ENCODE measurements at places on chromosomes 7 and 10.

DNA sequence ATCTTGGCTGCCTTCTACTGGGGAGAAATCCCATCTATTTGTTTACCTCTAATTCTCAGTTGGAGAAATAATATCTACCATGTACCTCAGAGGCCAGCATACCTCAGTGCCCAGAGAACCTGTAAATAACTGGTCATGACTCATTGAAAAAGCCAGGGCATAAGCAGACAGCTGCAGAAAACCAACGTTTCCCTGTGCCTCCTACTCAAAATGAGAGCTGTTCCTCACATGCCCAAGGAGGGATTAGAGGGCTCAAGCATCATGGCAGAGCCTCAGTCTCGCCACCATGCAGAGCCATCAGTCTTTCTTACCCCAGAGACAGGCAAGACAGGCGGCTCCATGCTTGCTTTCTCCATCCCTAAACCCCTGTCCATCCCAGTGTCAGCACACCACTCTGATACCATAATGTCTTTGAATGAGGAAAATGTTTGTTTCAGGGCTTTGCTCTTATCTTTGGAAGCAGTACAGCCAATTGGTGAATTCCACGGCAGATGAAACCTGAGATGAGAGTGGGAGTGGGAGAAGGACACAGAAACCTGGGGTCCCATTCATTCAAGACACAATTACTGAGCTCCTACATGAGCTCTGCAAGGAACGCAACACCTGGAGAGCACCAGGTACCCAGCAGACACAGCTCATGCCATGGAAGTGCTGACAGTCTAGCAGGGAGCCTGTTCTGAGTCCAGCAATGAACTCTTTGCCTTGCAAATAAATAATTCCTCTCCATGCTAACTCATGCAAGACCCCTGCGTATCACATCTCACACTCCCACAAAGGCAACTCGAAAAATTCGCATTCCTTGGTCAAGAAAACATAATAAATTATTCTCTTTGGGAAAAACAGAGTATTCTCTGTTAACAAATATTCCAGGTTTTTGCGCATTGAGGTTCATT is 21.1 kb downstream of the PON1 start:
- peak; percentile 10 for DNase-seq

GRCh38 chr7:2049111-2049781 is 183.5 kb downstream of the MAD1L1 start:
- no peak for DNase-seq

GRCh38 chr7:108770981-108771745 is 201.5 kb downstream of the DNAJB9 start:
- no peak for DNase-seq

- no peak for DNase-seq
These were observed 33.4 kb upstream of the C1GALT1 start for GRCh38 chr7:7148798-7149481.

GRCh38 chr7:2255145-2256139 is 13.4 kb downstream of the NUDT1 start:
- no peak for DNase-seq

- DNase-seq = no peak
These were observed 231.9 kb upstream of the GRM3 start for GRCh38 chr7:86411814-86412213.

DNA sequence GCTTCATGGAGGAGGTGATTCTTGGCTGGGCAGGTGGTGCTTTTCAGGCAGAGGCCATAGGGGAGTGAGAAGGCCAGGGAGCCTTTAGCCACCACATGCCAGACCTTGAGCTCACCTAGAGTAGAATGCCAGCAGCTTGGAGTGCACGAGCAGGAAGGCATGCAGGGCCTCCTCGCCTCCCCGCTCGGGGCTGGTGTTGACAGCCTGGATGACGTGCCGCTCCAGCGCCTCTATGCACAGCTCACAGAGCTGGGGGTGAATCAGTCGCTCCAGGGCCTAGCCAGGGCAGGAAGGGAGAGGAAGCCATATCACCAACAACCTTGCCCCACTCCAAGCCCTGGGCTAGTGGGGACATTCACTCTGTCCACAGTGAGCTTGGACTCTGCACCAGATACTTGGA is 15.7 kb downstream of the HPS1 start:
- peak; percentile 23 for DNase-seq

DNA sequence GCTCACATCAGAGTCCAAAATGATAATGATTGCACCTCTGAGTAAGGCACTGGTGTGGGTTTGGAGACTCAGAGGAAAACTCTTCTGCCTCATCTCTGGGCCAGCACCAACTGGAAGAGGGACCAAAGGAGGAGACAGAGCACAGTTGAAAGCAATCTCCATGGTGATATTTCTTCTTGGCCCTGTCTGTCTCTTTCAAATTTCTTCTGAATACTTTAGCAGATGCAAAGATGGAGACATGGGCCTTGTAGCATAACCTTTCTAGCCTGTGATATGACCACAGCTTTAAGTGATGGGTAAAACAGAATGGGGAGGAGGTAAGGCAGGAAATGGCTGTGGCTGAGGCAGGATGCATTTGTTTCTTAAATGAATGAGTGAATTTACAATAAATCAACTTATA is 12.2 kb upstream of the GIMAP7 start:
- no peak for DNase-seq

- no peak for DNase-seq
These were observed 80.8 kb downstream of the RBM20 start for GRCh38 chr10:110724937-110725336.

DNA sequence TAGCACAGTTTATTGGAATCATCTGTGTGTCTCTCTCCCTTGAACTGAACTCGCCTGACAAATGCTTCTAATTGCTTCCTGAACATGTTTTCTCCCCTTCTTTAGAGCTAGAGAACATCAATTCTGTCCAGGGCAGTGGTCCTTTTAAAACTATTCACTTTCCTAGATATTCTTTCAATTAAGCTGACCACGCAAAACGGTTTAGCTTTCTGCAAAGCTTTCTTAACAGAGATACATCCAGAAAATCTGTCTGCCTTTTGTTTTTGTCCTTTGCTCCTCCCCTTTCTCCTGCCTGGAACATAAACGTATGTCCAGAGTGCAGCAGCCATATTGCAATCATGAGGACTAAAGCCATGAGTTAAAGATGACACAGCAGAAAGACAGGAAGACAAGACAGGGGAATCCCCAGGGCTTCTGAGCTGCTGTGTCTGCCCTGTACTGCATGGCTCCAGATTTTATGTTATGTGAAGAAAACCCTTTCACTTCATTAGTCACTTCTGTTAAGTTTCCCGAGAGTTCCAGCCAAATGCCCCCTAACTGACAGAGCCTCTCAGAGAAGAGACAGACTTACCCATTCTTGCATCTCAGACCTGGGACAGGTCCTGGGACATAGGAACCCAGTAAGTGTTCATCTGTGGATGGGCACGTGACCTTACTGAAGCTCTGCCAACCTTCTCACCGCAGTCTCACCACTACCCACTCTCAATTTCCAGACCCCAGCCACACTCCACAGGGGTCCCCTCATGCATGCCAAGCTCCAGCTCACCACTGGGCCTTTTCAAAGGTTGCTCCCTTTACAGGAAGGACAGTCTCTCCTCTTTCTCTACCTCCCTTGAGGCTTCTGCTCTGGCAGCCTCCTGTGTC is 35.0 kb upstream of the CPXM2 start:
- DNase-seq = peak; percentile 74

All from fibroblast of skin of right biceps (primary cell).